CD8-positive, alpha-beta T cell (primary cell): ENCODE measurements at places on chromosomes 5 and 9.

DNA sequence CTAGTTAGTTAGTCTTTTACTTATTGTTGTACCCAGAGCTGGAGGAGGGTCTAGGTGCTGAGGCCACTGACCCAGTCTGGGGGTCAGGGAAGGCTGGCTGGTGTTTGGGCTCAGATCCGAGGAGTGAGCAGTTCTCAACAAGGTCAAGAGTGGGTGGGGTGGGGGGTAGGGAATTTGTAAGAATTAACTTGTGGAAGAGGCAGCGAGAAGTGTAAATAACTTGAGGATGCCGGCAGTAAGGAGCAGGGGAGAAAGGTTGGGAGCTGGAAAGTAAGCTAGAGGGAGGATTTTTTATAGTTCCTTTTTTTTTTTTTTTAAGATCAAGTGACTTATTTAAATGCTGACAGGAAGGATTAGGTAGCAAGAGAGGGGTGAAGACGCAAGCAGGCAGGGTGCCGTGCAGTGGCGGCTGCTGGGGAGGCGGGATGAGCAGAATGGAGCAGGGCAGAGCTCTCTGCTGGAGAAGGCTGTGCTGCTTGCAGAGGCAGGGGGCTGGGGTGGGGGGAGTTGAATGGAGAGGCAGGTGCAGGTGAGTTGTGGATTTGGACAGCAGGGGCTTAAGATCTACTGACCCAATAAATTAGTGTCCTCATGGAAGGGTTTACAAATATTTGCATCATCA lies 35.3 kb upstream of the SMIM32 start:
- no peak for DNase-seq

DNA sequence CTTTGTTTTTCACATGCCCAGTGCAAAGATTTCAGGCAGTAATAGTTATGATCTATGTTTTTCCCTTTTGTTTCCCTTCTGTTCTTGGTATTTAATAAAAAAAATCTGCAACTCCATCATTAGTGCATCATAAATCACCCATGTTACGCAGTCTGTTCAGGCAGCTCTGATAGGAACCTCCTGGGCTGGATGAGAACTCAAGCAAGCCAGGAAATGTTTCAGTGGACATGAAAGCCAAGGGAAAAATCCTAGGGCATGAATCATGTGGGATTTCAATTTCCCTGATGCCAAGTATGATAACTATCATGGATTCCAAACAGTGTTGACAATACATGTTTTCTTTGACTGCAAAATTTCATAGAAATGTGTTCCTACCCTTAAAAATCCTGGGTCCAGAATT lies 119.7 kb upstream of the TARS1 start:
- DNase-seq = no peak

- no peak for DNase-seq
These were observed 616.3 kb upstream of the KLF4 start for GRCh38 chr9:108105885-108106284.

DNA sequence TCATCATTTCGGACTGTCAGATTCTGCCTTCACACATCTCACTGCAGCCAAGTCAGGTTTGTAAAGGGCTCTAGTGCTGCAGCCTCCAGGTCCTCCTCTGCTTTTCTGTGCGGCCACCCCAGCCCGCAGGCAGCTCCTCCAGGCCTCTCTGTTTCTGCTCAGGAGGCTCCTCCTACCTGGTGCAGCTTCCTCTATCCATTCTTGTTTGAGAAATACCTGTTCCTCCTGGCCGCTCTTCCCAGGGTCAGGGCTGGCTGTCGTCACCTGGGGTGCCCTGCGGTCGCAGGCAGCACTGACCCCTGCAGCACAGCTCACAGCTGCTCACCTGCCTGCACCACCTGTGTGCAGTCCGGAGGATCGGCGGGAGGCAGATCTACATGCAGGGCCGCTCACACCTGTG lies 387.7 kb upstream of the IRX4 start:
- no peak for DNase-seq
